SK-N-SH (cell line): ENCODE measurements at places on chromosomes 11 and 22. TPM values are rescaled to one million over a fixed set of nuclear protein-coding genes. Genes with fewer than 3 reads are reported as not detected.

DNA sequence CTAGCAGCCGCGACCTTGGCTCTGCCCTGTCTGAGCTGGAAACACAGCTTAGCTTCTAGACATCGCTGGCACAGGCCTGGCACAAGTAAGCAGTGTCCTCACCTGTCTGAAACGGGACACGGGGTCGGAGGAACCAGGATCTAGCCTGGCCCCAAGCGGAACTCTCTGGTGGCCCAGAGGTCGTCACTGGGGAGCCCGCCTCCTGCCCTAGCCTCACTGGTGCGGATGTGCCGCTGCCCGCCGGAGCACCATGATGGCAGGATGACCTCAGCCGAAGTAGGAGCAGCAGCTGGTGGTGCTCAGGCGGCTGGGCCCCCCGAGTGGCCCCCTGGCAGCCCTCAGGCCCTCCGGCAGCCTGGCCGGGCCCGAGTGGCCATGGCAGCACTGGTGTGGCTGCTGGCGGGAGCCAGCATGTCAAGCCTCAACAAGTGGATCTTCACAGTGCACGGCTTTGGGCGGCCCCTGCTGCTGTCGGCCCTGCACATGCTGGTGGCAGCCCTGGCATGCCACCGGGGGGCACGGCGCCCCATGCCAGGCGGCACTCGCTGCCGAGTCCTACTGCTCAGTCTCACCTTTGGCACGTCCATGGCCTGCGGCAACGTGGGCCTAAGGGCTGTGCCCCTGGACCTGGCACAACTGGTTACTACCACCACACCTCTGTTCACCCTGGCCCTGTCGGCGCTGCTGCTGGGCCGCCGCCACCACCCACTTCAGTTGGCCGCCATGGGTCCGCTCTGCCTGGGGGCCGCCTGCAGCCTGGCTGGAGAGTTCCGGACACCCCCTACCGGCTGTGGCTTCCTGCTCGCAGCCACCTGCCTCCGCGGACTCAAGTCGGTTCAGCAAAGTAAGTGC lies 871 bp downstream of the SLC35E4 start:
- H3K4me1 ChIP-seq, result peaks cover 37% of the 10 kb centered on the region; the same call in 1 of the 2 replicates
- peak overlapping the region; percentile 93 for H3K27ac ChIP-seq
- H3K36me3 ChIP-seq, result peaks cover 3% of the 10 kb centered on the region

- no peaks in the 10 kb centered on the region for H3K36me3 ChIP-seq
- no peak for DNase-seq
Measured at GRCh38 chr11:46338988-46339666, 8.1 kb upstream of the DGKZ start.

GRCh38 chr11:42913731-42914130 lies 398.1 kb upstream of the API5 start:
- no peak overlapping the region for H3K4me3 ChIP-seq
- no peaks in the 10 kb centered on the region for H3K4me1 ChIP-seq
- DNase-seq, result no peak
- H3K27me3 ChIP-seq, result no peaks in the 10 kb centered on the region
- H3K27ac ChIP-seq, result no peak overlapping the region

DNA sequence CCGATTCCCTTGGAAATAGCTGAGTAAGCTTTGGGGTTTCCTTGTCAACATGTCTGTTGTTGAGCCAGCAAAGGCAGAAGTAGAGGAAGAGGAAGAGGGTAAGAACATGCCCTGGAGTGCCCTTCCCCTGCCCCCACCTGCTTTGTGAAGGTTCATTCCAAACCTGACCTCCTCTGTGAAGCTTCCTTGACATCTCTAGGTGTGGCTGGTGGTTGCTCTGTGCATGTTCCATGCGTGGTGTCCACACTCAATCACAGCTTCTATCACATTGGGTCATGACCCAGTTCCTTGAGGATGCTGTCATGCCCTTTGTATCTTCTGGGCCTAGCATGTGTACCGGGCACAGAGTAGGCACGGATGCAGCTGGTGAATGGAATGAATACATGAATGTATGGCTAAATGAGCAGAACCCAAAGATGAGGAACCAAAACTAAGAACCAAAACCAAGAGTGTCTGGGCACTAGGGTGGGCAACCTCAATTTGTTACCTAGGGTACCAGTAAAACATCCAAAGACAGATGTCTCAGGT lies 23.7 kb upstream of the FXYD6 start:
- no peak overlapping the region for H3K4me3 ChIP-seq
- H3K4me1 ChIP-seq, result no peaks in the 10 kb centered on the region
- H3K27ac ChIP-seq, result no peak overlapping the region
- no peak for DNase-seq
- H3K27me3 ChIP-seq, result peaks cover 11% of the 10 kb centered on the region; the same call in 1 of the 2 replicates

LRRC10B gene
- polyA plus RNA-seq, result 0.11 TPM in 1 of 2 replicates, not detected in the other

DNA sequence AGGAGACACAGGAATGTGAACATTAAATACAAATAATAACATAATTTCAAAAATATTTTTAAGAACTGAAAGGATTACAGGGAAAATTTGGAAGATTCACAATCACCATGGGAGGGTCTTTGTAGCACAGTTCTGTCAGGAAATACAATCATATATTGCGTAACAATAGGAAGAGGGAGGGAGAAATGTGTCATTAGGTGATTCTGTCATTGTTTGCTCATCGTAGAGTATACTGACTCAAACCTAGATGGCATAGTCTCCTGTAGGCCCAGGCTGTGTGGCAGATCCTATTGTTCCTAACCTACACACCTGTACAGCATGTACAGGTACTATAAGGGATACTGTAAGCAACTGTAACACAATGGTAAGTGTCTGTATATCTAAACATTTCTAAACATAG lies 330.4 kb downstream of the BRD1 start:
- no peaks in the 10 kb centered on the region for H3K36me3 ChIP-seq
- no peaks in the 10 kb centered on the region for H3K27me3 ChIP-seq
- H3K27ac ChIP-seq, result no peak overlapping the region
- no peak overlapping the region for H3K4me3 ChIP-seq
- H3K4me1 ChIP-seq, result peaks cover 4% of the 10 kb centered on the region; the same call in 1 of the 2 replicates

DDB1 gene
- 170 and 224 TPM in 2 replicates for polyA plus RNA-seq

MUC6 gene
- not detected in 2 replicates for polyA plus RNA-seq

GRCh38 chr11:10019906-10020682 lies 273.9 kb downstream of the SBF2 start:
- H3K27me3 ChIP-seq, result no peaks in the 10 kb centered on the region
- DNase-seq, result no peak
- H3K4me3 ChIP-seq, result no peak overlapping the region
- no peak overlapping the region for H3K27ac ChIP-seq

OR5T1 gene
- not detected in 2 replicates for polyA plus RNA-seq

DNA sequence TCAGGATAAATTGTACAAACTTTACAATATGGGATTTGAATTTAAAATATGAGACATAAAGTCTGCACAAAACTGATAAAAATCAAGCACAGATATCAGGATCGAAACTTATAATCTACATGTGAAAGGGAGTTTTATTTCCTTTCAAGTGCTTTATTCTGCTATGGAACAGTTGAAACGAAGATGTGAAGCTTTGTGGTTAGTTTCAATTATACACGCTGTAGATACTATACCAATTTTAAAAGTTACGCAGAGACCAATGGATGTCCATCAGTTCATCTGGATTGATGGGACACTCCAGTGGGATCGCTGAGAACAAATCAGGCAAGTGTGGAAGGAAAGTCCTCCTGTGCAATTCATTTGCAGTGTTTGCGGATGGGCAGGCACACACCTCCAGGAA lies 34.5 kb upstream of the CAT start:
- no peaks in the 10 kb centered on the region for H3K4me1 ChIP-seq
- no peak for DNase-seq
- H3K27me3 ChIP-seq, result no peaks in the 10 kb centered on the region; the same call in 1 of the 2 replicates
- H3K4me3 ChIP-seq, result no peak overlapping the region
- H3K36me3 ChIP-seq, result no peaks in the 10 kb centered on the region
- H3K27ac ChIP-seq, result no peak overlapping the region

HBG2 gene
- 0.33 TPM in 1 of 2 replicates, not detected in the other for polyA plus RNA-seq

- H3K36me3 ChIP-seq, result no peaks in the 10 kb centered on the region
- H3K27ac ChIP-seq, result no peak overlapping the region
- no peak overlapping the region for H3K4me3 ChIP-seq
Measured at GRCh38 chr11:118128721-118129470, 23.7 kb downstream of the SCN4B start.

ACR gene
- 0.08 and 0.15 TPM in 2 replicates for polyA plus RNA-seq

OR4D6 gene
- polyA plus RNA-seq, result not detected in 2 replicates

- H3K27ac ChIP-seq, result no peak overlapping the region
- H3K4me1 ChIP-seq, result no peaks in the 10 kb centered on the region
- no peaks in the 10 kb centered on the region for H3K36me3 ChIP-seq
Measured at GRCh38 chr11:27075192-27075591, 34.6 kb downstream of the BBOX1 start.

DNA sequence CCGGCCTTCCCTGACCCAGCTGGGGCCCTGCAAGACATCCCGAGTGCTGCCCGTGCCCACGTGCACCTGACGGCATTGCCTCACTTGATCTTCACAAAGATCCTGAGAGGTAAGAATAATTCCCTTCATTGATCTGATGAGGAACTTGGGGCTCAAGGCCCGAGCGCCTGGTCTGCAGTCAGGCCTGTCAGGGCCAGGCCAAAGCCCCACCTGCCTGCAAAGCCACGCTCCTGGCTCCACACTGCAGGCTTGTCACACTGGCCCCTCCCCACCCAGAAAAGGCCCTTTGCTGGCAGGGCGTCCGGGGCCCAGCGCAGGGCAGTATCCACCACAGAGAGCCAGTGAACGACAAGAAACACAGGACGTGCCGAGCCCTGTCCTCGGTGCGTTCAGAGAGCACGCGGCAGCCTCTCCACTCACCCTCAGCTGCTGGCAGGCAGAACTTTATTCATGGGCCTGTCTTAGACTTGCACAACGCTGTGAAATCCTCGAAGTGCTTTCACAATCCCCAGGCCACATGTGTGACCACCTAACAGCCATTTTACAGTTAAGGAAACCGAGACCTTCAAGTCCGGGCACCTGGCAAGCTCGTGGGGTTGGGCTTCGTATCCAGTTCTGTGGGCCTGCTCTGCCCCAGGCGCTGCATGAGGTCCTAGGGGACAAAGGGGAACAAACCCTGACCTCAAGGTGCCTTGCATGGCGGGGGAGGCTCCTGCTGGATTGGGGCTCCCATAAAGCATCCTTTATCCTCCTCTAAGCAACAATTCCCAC lies 14.8 kb downstream of the KIAA0930 start:
- no peaks in the 10 kb centered on the region for H3K27me3 ChIP-seq
- no peak overlapping the region for H3K27ac ChIP-seq
- H3K4me3 ChIP-seq, result no peak overlapping the region
- DNase-seq, result no peak
- H3K4me1 ChIP-seq, result no peaks in the 10 kb centered on the region

THRSP gene
- 0.10 TPM in 1 of 2 replicates, not detected in the other for polyA plus RNA-seq

- H3K4me3 ChIP-seq, result no peak overlapping the region
- H3K36me3 ChIP-seq, result no peaks in the 10 kb centered on the region; the same call in 1 of the 2 replicates
- no peaks in the 10 kb centered on the region for H3K27me3 ChIP-seq
- no peak overlapping the region for H3K27ac ChIP-seq
Measured at GRCh38 chr11:63595296-63595695, 18.9 kb downstream of the PLAAT3 start.

PGA5 gene
- 0.23 TPM in 1 of 2 replicates, not detected in the other for polyA plus RNA-seq

DNA sequence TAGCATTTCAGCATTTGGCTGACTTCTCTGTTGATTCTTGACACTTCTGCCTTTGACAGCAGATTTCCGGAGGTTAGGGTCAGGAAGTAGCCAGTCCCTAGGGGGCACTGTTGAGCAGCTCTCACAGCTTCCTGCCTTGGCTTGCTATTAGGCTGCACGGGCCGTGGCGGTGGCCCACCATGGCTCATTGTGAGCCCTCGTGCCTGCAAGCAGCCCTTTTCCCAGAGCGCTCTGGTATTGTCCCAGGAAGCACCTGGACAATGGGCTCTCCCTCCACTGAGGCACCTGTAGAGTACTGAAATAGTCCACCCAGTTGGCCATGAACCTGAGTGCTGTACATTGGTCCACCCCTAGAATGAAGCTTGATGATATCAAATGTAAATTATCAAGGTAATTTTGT lies 100.2 kb upstream of the GAL start:
- DNase-seq, result peak; percentile 55
- H3K4me3 ChIP-seq, result no peak overlapping the region
- no peaks in the 10 kb centered on the region for H3K27me3 ChIP-seq

BRSK2 gene
- 0.64 and 0.80 TPM in 2 replicates for polyA plus RNA-seq

- H3K4me1 ChIP-seq, result peaks cover 3% of the 10 kb centered on the region; the same call in 1 of the 2 replicates
- no peak for DNase-seq
- no peak overlapping the region for H3K4me3 ChIP-seq
- H3K36me3 ChIP-seq, result no peaks in the 10 kb centered on the region
- H3K27me3 ChIP-seq, result no peaks in the 10 kb centered on the region
- no peak overlapping the region for H3K27ac ChIP-seq
Measured at GRCh38 chr11:70694371-70694770, 296.0 kb downstream of the CTTN start.

- H3K27ac ChIP-seq, result no peak overlapping the region
- no peak overlapping the region for H3K4me3 ChIP-seq
- no peaks in the 10 kb centered on the region for H3K27me3 ChIP-seq
Measured at GRCh38 chr11:107830915-107831540, 27.6 kb downstream of the SLC35F2 start.

DNA sequence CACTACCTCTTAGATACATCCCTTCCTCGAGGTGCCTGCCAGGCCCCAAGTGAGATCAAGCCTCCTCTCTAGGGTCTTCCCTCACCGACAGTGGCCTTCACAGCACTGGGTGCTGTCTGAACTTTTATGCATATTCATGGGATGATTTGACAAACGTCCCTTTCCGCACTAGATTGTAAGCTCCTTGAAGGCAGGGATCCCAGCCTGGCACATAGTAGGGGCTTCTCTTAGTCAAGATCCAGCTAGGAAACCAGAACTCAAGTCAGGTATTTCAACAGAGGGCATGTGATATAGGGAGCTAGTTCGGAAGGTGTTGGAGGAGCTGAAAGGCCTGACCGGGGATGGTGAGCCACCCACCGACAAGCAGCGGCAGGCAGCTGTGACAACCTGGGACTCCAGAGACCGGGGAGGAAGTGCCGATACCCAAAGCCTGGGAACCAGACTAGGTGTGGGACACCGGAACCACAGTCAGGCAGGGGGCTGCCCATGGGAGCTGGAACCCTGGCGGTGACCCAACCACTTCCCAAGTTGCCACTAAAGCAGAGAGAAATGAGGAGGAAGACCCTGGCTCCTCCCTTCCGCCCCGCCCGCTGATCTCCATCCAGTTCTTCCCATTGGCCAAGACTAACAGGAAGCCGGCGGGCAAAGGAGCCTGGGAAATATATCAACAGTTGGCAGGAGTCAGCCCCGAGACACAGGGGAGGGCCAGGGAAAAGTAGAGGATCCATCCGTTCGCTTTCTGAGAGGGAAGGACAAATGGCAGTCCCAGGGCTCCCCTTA lies 39.8 kb upstream of the CD82 start:
- no peak overlapping the region for H3K27ac ChIP-seq
- DNase-seq, result no peak
- H3K36me3 ChIP-seq, result no peaks in the 10 kb centered on the region
- no peak overlapping the region for H3K4me3 ChIP-seq
- no peaks in the 10 kb centered on the region for H3K27me3 ChIP-seq

GRCh38 chr22:30649430-30650007 lies 13.9 kb downstream of the SLC35E4 start:
- H3K4me3 ChIP-seq, result no peak overlapping the region
- no peaks in the 10 kb centered on the region for H3K36me3 ChIP-seq
- DNase-seq, result no peak
- peaks cover 3% of the 10 kb centered on the region; the same call in 1 of the 2 replicates for H3K4me1 ChIP-seq
- H3K27me3 ChIP-seq, result no peaks in the 10 kb centered on the region

MPPED2 gene
- 0.05 and 0.10 TPM in 2 replicates for polyA plus RNA-seq
